ENCODE measurements at places on chromosomes 7 and 10.

DNA sequence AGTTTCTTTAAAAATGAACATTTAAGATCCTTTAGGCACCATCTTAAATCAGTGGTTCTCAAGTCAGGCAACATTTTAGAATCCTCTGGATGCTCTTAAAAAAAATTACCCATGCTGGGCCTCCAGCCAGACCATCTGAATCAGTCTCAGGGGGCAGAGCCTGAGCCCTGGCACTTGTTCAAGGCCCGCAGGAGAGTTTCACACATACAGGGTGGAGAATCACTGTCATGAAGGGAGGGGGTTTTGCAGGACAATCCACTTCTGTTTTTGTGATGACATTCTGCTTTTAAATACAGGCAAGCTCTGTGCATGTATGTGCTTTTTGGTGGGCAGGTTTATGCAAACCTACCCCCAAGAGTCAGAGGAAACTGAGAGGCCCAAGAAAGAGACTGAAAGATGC, 268.6 kb downstream of the SEC23IP start:
- no peak for DNase-seq

GRCh38 chr7:13724977-13725566, 264.4 kb downstream of the ETV1 start:
- DNase-seq: peak; percentile 41

DNA sequence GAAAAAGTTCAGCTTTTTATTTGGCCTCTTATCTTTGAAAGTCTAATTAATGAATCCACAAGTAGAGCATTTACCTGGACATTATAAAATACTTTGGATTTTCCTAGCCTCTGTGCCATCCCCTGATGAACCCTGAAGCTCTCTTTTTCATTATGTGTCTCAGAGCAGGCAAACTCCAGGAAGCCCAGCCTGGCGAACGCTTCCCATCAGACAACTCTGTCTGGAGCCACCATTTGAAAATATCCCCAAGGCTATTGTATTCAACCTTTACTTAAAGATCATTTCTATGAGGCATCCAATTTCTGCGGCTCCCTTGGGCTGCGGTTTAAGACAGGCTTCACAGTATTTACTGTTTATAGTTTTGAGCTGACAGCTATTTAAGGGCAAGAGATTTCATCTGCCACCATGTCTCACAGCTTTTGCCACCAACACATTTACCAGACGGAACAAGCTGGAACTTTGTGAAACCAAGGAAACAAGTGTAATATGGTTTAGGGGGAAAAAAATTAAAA, 257.2 kb upstream of the GLI3 start:
- DNase-seq: no peak

GRCh38 chr7:149772241-149772955, 990 bp downstream of the ZNF467 start:
- no peak for DNase-seq

DNA sequence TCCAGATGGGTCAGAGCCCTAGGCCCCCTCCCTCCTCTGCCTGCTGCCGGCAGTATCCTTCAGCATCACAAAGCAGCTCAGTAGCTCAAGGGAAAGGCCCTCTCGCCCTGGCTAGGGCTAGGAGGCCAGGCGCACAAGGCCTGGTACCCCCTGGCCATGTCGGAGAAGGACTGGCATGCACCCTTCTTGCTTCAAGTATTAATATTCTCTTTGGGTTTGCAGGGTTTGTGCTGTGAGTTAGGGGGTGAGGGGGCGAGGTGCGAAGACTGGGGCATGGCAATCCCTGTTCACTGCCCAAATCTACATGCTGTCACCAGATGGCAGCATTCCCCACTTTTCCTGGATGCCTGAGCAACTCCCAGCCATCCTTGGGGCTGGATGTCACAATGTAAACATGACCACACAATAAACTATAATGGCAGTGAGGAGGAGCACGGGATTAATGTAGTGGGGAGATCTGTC, 105.2 kb downstream of the NEURL1 start:
- peak; percentile 80 for DNase-seq

DNA sequence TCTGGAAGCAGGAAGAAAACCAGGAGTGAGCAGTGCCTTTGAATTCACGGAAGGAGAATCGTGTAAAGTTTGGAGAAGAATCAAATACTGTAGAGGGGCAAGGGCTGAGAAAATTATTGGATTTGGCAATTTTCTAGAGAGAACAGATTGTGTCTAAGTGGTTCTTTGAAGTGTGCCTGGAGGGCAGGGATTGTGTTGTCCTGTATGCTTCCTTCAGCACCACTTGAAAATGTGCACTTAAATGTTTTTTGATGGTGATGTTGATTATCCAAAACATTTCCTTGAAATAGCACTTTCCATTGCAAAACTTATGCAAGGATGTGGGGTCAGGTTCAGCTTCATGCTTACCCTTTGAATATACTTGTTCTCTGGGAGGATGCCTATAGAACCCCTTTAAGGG, 360.2 kb downstream of the SORCS3 start:
- no peak for DNase-seq

DNA sequence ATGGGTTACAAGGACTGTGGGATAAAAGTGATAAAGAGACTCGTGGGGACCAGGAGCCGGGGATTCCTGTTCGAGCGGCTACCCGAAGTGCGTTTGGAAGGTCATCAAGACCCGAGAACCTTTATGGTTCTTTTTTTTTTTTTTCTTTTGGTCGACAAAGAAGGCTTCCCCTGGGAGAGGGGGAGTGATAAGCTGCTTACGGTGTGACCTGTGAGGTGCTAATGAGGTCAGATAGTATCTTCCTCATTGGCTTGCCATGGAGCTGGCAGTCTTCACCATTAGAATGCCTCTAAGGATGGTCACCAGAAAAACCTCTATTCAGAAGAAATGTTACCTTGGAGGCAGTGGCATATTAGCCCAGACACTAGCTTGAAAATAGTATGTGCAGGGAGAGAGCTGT, 92.3 kb upstream of the STEAP4 start:
- DNase-seq: no peak

- peak; percentile 2 for DNase-seq
Observed at GRCh38 chr10:37754538-37755323, 102.7 kb downstream of the ZNF248 start.

- DNase-seq: peak; percentile 34
Observed at GRCh38 chr7:106629516-106629915, 31.4 kb downstream of the CCDC71L start.

DNA sequence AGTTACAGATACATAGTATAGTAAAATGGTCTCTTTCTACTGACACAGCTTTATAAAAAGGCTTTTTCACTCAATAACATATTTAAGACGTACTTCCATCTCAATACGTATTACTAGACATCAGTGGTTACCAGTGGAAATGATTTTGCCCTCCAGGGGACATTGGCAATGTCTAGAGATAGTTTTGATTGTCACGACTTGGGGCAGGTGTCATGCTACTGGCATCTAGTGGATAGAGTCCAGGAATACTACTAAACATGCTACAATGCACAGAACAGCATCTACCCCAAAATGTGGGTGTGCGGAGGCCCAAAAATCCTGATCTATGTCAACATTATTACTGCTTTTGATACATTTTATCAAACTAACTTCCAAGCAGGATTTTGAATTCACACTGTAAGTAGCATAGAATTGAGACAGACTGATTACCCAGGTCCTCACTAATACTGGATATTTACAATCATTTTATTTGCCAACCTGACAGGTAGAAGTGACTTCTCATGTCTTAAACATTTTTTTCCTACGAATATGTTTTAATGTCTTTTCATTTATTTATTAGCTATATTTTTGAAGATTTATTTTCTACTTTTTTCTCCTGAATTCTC, 53.8 kb downstream of the HGF start:
- DNase-seq: peak; percentile 73

- no peak for DNase-seq
Observed at GRCh38 chr10:121324678-121325213, 273.5 kb downstream of the FGFR2 start.

- DNase-seq: no peak
Observed at GRCh38 chr10:69630651-69631400, 779 bp downstream of the FAM241B start.

DNA sequence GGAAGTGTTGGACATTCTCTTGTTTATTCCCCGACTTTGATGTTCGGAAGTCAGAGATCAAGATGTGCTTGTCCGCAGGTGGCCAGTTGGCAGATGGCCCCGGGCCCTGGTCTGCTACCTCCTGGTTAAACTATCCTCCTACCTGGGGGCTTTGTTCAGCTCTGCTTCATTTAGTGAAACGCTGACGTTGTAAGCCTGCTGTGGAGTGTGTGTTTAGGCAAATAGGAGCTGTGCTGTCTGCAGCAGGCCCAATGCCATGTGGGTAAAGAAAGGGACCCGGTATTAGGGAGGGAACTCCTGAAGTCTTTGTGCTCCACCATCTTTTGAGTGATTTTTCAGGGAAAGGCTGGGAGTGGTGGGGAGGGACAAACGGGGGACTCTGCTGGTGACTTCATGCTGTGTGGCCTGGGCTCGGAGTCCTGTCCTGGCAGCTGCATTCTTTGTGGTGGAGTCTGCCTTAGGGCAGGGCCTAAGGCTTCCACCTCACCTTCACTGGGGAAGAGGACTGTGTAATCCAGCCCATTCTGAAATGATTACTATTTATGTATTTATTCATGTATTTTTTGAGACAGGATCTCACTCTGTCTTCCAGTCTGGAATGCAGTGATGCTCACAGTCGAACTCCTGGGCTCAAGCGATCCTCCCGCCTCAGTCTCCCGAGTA, 171.1 kb upstream of the KLF6 start:
- DNase-seq: peak; percentile 16

DNA sequence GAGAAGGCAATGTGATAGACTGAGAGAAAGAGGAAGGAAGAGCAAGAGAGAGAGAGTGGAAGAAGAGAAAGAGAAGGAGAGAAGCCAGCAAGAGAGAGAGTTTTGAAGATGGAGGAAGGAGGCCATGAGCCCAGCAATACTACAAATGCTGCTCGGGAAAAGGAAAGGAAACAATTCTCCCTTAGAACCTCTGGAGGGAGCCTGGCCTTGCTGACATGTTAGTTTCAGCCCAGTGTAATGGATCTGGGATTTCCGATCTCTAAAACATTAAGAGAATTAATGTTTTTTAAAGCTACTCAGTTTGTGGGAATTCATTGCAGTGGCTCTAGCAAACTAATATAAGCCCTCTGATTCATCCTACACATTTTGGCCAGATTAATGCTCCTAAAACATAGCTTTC, 206.8 kb upstream of the MTPN start:
- DNase-seq: peak; percentile 24

DNA sequence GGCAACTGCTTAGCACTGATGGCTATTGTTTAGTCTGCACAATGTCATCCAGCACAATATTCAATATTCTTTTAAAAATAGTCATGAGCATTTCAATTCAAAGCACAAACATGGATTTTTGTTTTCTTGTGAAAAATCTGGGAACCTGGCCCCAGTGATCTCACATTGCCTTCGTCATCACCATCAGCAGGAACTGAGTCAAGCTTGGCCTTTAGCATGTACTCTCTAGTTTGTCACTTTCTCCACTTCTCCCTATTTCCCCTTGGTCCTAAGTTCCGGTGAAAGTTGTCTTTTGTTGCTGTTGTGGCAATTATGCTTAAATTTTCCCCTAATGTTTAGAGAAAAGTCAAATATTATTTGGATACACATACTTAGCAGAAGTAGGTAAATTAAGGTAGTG, 252.9 kb upstream of the SORCS1 start:
- DNase-seq: peak; percentile 51

DNA sequence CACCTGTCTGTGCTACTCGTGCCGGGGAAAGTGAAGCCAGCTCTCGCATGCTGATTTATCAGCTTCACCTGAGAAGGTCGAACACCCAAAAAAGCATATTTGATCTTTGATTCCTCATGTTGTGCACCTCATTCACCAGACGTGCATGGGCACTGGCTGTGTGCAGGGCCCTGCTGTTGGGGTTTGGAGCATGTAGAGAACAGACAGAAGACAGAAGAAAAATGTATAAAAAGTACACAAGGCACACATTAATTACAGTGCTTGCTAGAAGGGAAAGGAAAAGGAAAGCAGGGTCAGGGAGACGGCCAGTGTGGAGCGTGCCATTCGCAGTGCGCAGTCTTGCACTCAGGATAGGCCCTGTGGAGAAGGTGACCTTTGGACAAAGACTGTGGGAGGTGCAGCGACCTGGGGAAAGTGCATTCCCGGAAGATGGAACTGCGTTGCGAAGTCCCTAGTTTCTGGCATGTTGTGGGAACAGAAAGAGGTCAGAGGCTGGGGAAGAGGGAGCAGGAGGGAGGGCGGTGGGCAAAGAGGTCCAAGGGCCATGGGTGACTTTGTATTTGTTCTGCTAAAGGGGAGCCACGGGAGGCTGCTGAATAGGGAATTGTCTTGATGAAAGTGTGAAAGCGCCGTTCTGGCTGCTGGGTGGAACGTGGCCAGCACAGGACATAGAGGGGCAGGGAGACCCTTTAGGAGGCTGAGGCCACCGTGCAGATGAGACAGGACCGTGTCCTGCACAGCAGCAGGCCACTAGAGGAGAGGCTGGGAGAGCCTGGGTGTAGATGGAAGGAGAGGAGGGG, 232.8 kb downstream of the GLRX3 start:
- DNase-seq: no peak

- no peak for DNase-seq
Observed at GRCh38 chr10:104332243-104333031, 5.8 kb downstream of the ITPRIP start.

- DNase-seq: no peak
Observed at GRCh38 chr7:20019757-20020432, 197.3 kb downstream of the MACC1 start.

DNA sequence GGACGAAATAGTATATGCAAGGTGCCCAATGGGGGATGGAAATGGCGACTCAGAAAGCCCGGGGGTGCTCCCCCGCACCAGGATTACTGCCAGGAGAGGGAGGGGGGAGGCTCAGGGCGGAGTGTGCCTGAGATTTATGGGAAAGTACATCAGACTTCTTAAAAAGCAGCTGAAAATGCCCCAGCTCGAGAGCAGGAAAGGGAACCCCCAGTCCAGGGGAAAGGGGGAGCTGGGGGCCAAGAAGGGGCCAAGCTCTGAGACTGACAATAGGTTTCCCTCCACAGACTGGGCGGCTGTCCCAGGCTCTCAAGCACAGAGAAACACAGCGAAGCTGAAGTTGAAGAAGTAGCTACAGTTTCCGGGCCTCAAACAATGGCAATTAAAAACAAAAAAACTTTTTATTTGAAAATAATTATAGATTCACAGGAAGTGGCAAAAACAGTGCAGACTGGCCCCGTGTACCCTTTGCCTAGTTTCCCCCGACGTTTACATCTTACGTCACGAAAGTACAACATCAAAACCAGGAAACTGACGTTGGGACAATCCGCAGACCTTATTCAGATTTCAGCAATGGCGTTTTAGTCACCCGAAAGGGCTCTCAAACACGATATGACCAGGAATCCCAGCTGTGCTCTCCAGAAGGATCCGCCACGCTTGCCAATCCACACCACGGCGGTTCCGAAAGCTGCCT, 83.9 kb upstream of the FGFR2 start:
- no peak for DNase-seq

Data from ELR (cell line).